Activated B cell treated with CpG ODN at 0.5 μM for 24 hours (primary cell): ENCODE measurements at places on chromosomes 16 and 17. TPM values are rescaled to one million over a fixed set of nuclear protein-coding genes. Genes with fewer than 3 reads are reported as not detected.

The ABCC12 gene
- total RNA-seq: not detected in 2 replicates

The NDRG4 gene
- 1.8 and 2.0 TPM in 2 replicates for total RNA-seq

The NUP85 gene
- 103 and 107 TPM in 2 replicates for total RNA-seq

The TLCD3A gene
- 2.8 and 3.1 TPM in 2 replicates for total RNA-seq

The SECTM1 gene
- not detected in 2 replicates for total RNA-seq

DNA sequence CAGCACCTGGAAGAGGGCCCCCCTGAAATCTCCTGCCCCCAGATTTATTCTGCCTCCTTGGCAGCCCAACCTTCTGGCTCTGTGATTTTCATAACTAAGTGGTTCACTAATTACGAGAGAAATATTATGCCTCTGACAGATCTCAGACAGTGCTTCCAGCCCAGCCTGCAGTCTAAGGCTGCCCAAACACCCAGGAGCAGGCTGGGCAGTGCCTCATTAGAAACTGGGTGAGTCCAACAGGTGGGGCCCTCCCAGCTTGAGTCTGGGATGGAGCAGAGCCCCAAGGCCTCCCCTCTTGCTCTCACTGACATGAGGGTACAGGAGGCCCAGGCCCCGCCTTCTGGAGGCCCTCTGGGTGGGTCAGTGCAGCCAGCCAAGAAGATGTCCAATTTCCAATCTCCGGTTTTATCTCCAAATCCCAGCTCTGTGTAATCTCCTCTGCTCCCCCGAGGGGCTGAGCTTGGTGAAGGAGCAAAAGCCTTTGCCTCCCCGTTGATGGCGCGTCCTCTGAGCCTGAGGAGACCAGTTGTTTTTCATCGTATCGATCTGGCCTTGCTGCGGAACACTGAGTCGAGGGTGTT, 20.1 kb upstream of the ABCC3 start:
- DNase-seq: no peak

GRCh38 chr17:15398736-15399331, 57.4 kb upstream of the TEKT3 start:
- DNase-seq: no peak

GRCh38 chr17:59638553-59638952, 18.9 kb downstream of the CLTC start:
- DNase-seq: no peak
